ENCODE measurements at places on chromosomes 2 and 18. TPM values are rescaled to one million over a fixed set of nuclear protein-coding genes. Genes with fewer than 3 reads are reported as not detected.

- H3K36me3 ChIP-seq: no peaks in the 10 kb centered on the region
- no peaks in the 10 kb centered on the region for H3K27me3 ChIP-seq
Measured at GRCh38 chr2:25035537-25036220, 6.2 kb upstream of the EFR3B start.

DNA sequence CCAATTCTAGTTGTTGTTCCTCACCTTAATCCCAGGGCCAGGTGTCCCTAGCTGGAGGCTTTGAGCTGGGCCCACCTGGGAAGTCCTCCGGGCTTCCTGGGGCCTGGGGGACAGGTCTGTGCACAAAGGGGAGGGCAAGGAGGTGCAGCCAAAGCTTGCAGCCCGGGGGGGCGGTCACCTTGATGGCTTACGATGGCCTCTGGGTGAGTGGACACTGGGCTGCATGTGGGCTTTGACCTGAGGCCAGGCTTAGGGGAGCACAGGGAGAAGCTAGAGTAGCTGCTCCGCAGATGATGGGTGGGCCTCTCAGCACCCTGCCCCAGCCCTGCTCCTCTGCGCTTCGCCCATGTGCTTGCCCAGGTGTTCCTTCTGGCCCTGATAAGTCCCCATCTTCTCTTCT, 41.8 kb upstream of the HAAO start:
- no peaks in the 10 kb centered on the region for H3K4me1 ChIP-seq
- DNase-seq: no peak
- H3K36me3 ChIP-seq: no peaks in the 10 kb centered on the region
- no peak overlapping the region for H3K27ac ChIP-seq
- H3K4me3 ChIP-seq: no peak overlapping the region

DNA sequence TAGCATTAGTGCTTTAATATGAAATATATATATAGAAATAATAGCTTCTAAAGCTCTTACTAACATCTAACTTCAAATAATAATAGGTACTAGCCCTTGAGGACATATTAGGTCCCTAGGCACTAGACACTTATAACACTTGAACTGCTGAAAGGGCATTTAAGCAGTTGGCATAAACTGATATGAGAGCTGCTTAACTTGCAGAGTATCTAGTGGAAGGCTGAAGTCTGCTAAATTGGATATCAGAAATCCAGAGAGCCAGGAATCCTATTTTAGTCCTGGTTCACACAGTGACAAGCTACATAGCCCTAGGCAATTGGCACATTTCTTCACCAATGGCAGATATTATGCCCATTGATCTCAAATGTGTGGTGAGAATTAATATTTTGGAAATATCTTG, 326.9 kb upstream of the UBE2E3 start:
- DNase-seq: no peak
- H3K27me3 ChIP-seq: no peaks in the 10 kb centered on the region
- no peak overlapping the region for H3K27ac ChIP-seq
- H3K4me1 ChIP-seq: no peaks in the 10 kb centered on the region

DNA sequence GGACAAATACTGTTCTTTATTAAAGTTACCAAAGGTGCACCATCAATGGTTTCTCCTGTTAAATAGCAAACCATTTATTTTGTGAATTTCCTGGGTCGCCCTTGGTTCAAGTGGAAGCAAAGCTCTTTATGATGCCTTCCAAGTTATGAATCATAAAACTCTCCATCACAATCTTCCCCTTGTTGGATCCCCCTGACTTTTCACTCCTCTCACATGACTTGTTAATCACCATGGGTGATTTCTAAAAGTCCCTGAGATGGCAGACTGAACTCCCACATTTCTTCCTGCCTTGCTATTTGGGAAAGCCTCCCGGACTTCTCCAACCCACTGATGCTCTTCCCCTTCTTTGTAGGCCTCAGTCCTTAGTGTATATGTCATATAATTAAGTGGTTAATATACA, 176.0 kb downstream of the THADA start:
- H3K4me1 ChIP-seq: no peaks in the 10 kb centered on the region
- H3K36me3 ChIP-seq: no peaks in the 10 kb centered on the region

DNA sequence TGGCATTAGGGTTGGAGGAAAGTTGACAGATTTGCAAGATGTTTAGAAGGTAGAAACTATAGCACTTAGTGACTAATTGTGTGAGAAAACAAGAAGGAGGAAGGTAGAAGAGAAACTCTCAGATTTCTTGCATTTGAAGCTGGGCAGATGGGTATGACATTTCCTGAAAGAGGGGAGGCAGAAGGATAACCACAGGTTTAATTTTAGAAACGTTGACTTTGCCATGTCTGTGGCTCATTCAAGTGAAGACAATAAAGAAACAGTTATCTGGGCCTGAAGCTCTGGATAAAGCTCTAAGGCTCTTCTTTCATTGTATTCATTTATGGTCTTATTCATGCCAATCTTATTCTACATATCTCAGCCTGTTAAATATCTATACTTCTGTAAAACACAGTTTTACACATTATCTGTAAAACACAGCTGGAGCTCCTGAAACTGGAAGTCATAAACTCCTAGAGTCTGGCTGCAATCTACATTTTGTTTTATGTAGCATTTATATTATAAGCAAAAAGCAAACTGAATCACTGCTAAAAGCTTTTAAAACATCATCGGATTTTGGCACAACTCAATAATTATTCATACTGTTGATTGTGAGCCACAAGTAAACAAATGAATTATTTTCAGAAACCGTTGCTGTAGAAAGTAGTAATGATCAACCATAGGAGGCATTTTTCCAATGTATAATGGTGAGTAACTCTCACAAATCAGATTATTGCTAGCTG, 138.5 kb downstream of the RIT2 start:
- H3K27ac ChIP-seq: no peak overlapping the region
- DNase-seq: no peak
- H3K4me1 ChIP-seq: no peaks in the 10 kb centered on the region

GRCh38 chr2:169221745-169222369, 140.5 kb downstream of the LRP2 start:
- DNase-seq: no peak
- no peaks in the 10 kb centered on the region for H3K36me3 ChIP-seq
- H3K27ac ChIP-seq: no peak overlapping the region
- no peaks in the 10 kb centered on the region for H3K27me3 ChIP-seq
- H3K4me3 ChIP-seq: no peak overlapping the region

- no peak overlapping the region for H3K27ac ChIP-seq
- H3K36me3 ChIP-seq: no peaks in the 10 kb centered on the region
- no peak for DNase-seq
- no peaks in the 10 kb centered on the region for H3K27me3 ChIP-seq
Measured at GRCh38 chr2:225471039-225471438, 71.5 kb downstream of the NYAP2 start.

DNA sequence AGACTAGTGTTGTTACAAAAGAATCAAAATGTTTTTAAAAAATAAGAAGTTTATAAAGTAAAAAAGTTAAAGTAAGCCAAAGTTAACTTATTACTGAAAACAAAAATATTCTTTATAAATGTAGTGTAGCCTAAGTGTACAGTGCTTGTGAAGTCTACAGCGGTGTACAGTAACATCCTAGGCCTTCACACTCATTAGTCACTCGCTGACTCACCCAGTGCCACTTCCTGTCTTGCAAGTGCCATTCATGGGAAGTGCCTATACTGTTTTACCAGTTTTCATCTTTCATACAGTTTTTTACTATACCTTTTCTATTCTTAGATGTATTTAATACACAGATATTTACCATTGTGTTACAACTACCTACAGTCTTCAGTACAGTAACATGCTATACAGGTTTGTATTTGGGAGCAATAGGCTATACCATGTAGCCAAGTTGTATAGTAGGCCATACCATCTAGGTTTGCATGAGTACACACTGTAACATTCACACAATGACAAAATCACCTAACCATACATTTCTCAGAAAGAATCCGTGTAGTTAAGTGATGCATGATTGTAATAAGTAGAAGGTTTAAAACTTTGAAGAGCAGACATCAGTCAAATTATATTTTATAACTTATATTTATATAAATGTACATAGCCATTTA, 13.4 kb downstream of the SERPINB7 start:
- H3K4me3 ChIP-seq: no peak overlapping the region
- no peaks in the 10 kb centered on the region for H3K27me3 ChIP-seq
- no peaks in the 10 kb centered on the region for H3K36me3 ChIP-seq
- no peak for DNase-seq

GRCh38 chr2:10584242-10584753, 105.5 kb downstream of the NOL10 start:
- no peaks in the 10 kb centered on the region for H3K4me1 ChIP-seq
- no peak overlapping the region for H3K4me3 ChIP-seq
- no peak overlapping the region for H3K27ac ChIP-seq
- H3K36me3 ChIP-seq: peaks cover 10% of the 10 kb centered on the region

DNA sequence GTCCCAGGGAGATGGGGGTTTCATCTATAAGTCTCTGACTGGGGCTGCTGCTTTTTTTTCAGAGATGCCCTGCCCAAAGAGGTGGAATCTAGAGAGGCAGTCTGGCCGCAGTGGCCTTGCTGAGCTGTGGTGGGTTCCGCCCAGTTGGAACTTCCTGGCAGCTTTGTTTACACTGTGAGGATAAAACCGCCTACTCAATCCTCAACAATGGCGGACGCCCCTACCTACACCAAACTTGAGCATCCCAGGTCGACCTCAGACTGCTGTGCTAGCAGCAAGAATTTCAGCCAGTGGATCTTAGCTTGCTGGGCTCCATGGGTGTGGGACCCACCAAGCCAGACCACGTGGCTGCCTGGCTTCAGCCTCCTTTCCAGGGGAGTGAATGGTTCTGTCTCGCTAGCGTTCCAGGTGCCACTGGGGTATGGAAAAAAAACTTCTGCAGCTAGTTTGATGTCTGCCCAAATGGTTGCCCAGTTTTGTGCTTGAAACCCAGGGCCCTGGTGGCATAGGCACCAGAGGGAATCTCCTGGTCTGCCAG, 152.6 kb upstream of the CYP26B1 start:
- no peak for DNase-seq
- H3K27me3 ChIP-seq: no peaks in the 10 kb centered on the region
- no peaks in the 10 kb centered on the region for H3K4me1 ChIP-seq
- H3K27ac ChIP-seq: no peak overlapping the region

DNA sequence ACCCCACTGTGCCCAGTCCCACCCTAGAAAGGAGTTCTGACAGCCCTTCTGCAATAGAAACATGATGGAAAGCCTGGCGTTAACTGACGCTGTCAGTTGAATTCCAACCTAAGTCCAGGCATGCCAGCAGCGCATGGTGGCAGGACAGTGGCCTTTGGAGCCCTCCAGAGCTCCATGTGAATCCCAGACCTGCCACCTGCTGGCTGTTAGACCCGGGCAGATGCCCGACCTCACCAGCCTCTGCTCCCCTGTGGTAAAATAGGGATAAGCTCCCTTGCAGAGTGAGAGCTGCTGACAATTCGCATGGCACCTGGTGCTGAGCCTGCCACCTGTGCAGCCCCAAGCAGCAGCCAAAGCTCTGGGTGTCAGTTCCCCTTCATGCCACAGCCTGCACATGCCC, 138.6 kb downstream of the LOXHD1 start:
- no peaks in the 10 kb centered on the region for H3K36me3 ChIP-seq
- no peaks in the 10 kb centered on the region for H3K27me3 ChIP-seq
- H3K27ac ChIP-seq: no peak overlapping the region
- H3K4me1 ChIP-seq: no peaks in the 10 kb centered on the region
- no peak overlapping the region for H3K4me3 ChIP-seq
- no peak for DNase-seq

DNA sequence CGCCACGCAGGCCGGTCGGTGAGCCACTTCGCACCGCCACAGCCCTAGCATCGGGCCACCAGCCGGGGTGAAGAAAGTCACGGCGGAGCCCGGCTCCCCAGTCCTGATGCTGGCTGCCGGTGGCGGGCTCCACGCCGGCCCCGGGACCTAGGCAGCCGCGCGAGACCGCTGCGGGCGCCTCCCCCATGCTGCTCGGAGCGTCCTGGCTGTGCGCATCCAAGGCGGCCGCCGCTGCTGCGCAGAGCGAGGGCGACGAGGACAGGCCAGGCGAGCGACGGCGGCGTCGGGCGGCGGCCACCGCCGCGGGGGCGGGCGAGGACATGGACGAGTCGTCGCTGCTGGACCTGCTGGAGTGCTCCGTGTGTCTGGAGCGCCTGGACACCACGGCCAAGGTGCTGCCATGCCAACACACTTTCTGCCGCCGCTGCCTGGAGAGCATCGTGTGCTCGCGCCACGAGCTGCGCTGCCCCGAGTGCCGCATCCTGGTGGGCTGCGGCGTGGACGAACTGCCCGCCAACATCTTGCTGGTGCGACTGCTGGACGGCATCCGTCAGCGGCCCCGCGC, 433 bp downstream of the SH3RF3 start:
- no peak for DNase-seq
- no peaks in the 10 kb centered on the region for H3K27me3 ChIP-seq
- no peaks in the 10 kb centered on the region for H3K36me3 ChIP-seq

- H3K36me3 ChIP-seq: no peaks in the 10 kb centered on the region
- no peak for DNase-seq
- H3K4me1 ChIP-seq: no peaks in the 10 kb centered on the region
- H3K4me3 ChIP-seq: no peak overlapping the region
- no peak overlapping the region for H3K27ac ChIP-seq
Measured at GRCh38 chr2:30871980-30872789, 64.9 kb upstream of the CAPN13 start.

- no peaks in the 10 kb centered on the region for H3K36me3 ChIP-seq
- H3K4me1 ChIP-seq: no peaks in the 10 kb centered on the region
- DNase-seq: no peak
- no peak overlapping the region for H3K27ac ChIP-seq
- no peaks in the 10 kb centered on the region for H3K27me3 ChIP-seq
- no peak overlapping the region for H3K4me3 ChIP-seq
Measured at GRCh38 chr2:72793798-72794440, 31.9 kb downstream of the EXOC6B start.

DNA sequence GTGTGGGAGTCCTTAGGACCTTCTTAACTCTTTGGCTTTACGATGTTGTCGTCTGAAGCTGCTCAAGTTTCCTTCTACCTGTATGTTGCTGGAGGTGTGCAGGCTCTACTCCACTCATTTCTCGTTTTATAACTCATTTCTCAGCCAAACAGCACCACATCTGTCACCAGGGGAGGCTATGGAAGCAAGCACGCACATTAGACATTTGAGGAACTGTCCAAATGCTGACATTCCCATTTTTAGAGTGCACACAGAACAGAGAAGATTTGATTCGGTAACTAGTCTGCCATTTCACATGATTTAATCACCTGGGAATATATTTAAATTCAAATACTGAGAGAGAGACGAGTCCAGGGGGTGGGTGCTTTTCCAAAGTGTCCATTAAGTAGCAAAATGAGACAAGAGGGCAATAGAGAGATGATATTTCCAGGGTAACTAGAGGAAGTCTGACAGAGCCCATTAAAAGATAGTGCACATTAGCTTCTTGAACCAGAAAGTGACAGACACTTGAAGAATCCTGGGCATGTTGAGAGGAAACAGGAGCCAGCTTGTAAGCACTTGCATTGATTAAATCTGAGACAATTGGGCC, 793.3 kb downstream of the TDRD15 start:
- H3K4me1 ChIP-seq: no peaks in the 10 kb centered on the region
- no peak overlapping the region for H3K4me3 ChIP-seq
- H3K27ac ChIP-seq: no peak overlapping the region
- no peaks in the 10 kb centered on the region for H3K36me3 ChIP-seq
- no peak for DNase-seq

The PLEK gene
- total RNA-seq: 13.2 TPM

The LHCGR gene
- total RNA-seq: not detected

The MAL gene
- total RNA-seq: 11.1 TPM

The PRSS56 gene
- not detected for total RNA-seq

The OBSL1 gene
- 34.6 TPM for total RNA-seq

The DLX2 gene
- under 0.01 TPM for total RNA-seq

The SLC35F6 gene
- 26.0 TPM for total RNA-seq

The LDLRAD4 gene
- total RNA-seq: 28.2 TPM
